ENCODE measurements at places on chromosomes 5 and 9. TPM values are rescaled to one million over a fixed set of nuclear protein-coding genes. Genes with fewer than 3 reads are reported as not detected.

The HACD4 gene
- total RNA-seq: 2.4 TPM

The TMEM167A gene
- 51.1 TPM for total RNA-seq

The KIF4B gene
- total RNA-seq: 0.13 TPM

The IFNA21 gene
- total RNA-seq: not detected

The FOXD4L5 gene
- total RNA-seq: 0.13 TPM

The CWC27 gene
- 24.7 TPM for total RNA-seq

The FIBCD1 gene
- 0.51 TPM for total RNA-seq

The PDE8B gene
- total RNA-seq: not detected

The BTNL8 gene
- not detected for total RNA-seq

The SPATA6L gene
- 2.6 TPM for total RNA-seq

The IFNW1 gene
- not detected for total RNA-seq

The PCAT7 gene
- not detected for total RNA-seq

All from bronchial epithelial cell (primary cell).